ENCODE measurements at places on chromosomes 3 and 15.

DNA sequence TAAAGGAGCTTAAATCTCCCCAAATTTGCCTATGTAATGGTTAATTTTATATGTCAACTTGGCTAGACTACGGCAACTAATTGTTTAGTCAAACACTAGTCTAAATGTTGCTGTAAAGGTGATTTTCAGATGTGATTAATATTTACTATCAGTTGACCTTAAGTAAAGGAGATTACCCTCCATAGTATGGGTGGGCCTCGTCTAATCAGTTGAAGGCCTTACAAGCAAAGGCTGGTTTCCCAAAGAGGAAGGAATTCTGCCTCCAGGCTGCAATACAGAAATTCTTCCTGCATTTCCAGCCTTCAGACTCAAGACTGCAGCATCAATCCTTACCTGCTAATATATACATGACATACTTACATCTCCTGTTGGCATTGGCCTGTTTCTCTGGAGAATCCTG, 23.6 kb downstream of the SLC12A8 start:
- no peak for DNase-seq

GRCh38 chr3:46829699-46830208, 33.5 kb downstream of the MYL3 start:
- peak; percentile 9 for DNase-seq

DNA sequence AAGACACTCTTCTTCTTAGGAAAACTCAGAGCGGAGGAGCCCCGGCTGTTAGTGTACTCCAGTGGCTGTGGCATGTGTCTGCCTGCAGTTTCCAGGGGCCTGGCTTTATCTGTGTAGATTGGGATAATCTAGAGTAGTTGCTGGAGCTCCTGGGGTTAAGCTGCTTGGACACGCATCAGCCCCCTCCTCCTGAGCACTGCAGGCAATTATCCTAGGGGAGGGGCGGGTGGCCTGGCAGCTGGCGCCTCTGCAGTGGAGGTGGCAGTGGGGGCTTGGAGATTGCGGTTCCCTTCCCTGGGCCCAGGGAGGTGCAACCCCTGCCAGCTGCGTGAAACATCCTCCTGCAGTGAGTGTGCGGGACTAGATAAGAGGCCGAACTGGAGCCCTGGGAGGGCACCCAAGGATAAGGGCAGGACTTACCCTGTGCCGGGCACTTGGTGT, 68.2 kb downstream of the EFCAB12 start:
- no peak for DNase-seq

GRCh38 chr3:25025236-25025635, 402.8 kb upstream of the RARB start:
- DNase-seq = no peak

DNA sequence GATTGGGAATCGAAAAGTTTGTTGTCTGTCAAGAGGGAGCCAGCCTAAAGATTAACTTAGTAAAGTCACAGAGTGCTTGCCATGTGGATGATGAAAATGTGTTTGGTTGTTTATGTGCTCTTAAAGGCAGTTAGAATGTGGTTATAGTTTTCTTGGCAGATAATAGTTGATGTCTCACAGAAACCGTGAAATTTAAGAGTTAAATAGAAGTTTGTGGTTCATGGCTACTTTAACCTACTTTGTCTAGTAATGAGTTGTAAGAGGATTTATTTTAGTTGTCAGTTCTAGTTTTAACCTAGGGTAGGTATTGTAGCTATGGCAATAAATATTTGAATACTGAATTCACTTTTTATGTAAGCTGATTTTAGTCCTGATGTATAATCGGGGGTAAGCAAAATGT, 36.4 kb upstream of the EIF3J start:
- DNase-seq = no peak

GRCh38 chr3:128376516-128376915, 90.2 kb downstream of the DNAJB8 start:
- DNase-seq = no peak

DNA sequence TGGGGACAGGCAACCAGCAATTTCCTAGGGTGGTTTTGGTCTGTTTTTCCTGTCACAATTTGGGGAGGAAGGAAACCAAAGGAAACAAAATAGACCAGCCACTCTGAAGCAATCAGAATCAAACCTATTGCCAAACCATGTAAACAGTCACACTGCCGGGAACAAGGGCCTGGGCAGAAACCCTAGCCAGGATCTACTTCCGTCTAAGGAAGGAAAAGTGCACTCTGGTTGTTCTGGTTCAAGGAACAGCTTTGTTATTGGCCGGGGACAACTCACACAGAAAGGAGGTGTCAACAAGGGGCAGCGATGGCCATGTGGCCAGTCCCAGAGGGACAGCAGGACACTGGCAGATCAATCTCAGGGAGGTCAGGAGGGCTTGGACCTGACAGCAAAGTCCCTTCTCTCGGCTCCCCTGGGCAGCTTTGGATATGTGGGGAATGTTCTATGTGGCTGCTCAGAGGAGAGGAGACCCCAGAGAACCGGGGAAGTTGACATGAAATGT, 17.5 kb upstream of the RAD18 start:
- no peak for DNase-seq

DNA sequence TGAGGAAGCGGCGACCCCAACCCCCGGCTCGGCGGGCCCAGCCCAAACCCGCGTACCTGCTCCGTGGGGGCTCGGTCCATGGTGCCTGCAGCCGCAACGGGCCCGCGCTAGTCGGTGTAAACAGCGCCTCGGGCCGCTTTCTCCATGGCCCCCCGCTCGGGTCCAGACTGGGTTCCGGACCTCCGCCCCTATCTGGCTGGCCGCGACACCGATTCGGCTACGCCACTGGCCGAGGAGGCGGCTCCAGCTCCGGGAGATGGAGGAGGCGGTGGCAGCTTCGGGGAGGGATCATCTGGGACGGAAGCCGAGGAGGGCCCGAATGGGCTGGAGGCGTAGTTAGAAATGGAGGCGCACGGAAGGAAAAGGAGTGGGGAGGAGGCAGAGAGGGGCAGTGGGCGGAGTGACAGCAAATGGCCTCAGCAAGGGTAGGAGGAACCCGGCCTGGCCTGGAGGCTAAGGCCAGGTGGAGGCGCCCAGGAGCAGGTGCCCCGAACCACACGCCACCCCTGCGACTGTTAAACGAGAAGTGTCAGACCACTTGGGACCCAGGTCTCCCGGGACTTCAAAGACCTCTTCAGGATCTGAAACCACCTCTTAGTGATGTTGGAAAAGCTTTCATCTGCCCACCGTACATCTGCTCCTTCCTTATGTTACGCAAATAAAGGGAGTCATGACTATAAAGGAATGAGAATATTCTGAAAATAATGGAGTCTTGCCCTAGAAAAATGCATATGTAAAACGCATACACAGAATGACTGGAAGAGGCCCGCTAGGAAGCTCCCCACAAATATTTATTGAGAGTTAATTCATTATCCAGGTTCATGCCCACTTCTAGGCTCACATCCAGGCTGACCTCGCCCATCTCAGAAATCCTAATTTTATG, at the start of gene SECISBP2L:
TSS of gene SECISBP2L (minus strand) at position 227 of the 883 bp plus-strand sequence. CDS start at position 80, 147 bp downstream.
- peak; percentile 81 for DNase-seq

All from stimulated activated CD8-positive, alpha-beta memory T cell treated with anti-CD3 and anti-CD28 coated beads, Interleukin-12 subunit alpha, Interleukin-12 subunit beta, amount 100 ng/mL, for 1 hour (primary cell).